NCI-H345 (cell line): ENCODE measurements at places on chromosomes 6 and 20.

GRCh38 chr6:19857139-19857538 lies 20.0 kb downstream of the ID4 start:
- DNase-seq = no peak

DNA sequence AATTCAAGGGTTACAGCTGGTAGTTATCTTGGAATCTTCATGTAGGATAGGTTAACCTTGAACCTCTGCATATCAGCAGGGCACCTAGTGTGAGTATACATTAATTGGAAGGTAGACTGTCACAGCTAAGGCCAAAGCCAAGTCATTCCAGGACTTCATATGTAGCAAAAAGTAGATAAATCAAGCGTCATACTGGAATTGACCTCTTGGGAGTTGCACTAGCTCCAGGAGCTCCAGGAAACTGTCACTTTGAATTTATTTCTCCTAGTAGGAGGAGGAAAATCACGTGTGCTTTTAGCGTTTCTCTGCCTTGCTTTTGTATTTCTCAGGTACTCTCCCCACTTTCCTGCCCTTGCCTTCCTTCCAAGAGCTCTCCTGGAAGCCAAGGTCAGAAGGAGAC lies 30.3 kb downstream of the RIPOR2 start:
- DNase-seq = no peak

- no peak for DNase-seq
Measured at GRCh38 chr6:134352786-134353480, 35.0 kb upstream of the SGK1 start.

DNA sequence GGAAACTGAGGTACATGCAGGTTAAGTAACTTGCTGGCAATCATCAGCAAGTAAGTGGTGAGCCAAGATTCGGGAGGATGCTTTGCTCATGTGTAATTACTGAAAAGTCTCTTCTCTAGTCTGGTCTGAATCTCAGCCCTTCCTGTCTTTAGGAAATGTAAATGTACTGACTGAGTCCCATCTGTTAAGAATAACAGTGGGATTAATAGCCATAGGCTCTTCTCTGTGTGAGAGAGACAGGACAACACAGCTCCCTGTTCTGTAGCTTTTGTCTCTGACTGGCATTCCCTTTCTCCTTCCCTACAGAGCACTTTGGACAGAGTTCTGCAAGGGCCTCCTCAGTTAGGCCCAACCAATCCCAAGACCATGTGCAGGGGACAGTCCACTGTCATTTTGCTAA lies 131.3 kb upstream of the OGFRL1 start:
- no peak for DNase-seq

DNA sequence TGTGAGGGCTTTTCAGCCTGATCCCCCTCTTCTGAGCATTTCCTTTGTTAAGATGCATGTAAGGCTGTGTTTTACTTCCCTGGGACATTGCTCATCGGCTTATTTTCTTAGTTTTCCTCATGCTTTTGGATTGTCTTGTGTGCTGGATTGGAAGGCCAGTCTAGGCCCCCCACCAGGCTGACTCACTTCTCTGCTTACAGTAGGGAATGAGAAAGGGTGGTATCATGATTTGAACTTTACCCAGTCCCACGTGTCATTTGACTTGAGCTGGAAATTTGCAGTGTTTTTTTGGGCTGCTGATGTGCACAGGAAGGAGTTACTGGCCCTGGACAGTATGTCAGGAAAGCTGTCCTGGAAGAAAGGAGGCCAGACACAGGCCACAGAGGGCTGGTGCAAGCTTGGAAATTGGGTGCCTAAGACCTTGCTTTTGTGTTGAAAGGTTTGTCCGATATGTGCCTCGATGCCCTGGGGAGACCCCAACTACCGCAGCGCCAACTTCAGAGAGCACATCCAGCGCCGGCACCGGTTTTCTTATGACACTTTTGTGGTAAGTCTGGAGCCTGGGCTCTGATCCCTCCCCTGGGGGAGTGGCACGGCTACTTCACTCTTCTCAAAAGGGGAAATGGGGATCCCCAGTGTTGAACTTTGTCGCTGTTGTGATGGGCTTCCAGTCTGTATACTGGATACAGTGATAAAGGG lies 12.8 kb downstream of the RNF114 start:
- DNase-seq = no peak

DNA sequence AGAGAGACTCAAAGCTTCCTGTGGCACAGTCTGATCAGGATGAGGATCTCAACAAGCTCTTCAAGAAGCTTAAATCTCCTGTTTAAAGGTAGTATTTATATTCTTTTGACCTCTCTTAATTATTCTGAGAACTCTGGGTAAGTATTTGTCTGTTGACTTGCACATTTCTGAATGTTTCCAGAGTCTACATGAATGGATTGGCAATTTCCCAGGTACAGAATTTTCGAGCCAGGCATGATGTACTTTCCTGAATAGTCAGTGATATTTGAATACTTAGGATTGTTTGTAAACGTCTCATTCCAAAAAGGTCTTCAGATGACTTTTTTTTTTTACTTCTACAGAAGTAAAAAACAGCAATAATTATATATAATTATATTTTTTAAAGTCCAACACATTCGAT lies 293.4 kb downstream of the TBC1D32 start:
- no peak for DNase-seq

DNA sequence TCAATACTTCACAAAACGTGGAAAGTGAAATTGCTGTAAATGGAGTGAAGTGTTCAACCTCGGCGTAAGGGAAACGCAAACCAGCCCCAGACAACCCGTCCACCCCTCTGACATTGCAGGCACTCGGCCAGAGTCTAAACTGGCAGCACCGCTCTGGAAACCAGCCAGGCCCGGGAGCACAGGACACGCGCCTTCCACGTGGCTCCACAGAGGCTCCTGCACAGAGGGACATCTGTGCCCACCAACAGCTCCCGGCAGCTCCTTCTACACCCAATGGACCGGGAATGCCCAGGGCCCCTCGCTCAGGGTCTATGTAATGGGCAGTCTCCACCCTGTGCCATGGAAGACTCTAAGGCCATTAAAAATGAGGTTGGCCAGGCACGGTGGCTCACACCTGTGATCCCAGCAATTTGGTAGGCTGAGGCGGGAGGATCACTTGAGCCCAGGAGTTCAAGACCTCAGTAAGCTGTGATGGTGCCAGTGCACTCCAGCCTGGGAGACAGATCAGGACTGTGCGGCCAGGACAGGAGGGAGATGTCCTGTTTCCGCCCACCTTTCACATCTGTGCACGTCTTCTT lies 3.4 kb upstream of the HELZ2 start:
- DNase-seq = no peak

DNA sequence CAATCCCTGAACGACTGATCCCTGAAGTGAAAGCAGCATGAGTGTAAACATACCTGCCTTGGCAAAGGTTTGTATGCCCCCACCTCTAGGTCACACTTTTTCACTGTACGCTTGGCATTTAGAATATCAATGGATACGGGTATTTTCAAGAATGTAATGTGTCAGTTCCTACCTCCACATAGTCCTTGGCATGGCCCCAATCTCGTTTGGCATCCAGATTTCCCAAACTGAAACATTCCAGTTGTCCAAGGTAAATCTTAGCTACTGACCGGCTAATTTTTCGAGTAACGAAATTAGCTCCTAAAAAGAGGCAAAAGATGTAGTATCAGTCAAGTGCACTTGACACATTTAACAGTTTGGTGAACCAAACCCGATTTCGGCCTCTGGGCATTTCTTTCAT lies 315.5 kb downstream of the GMDS start:
- DNase-seq = no peak

DNA sequence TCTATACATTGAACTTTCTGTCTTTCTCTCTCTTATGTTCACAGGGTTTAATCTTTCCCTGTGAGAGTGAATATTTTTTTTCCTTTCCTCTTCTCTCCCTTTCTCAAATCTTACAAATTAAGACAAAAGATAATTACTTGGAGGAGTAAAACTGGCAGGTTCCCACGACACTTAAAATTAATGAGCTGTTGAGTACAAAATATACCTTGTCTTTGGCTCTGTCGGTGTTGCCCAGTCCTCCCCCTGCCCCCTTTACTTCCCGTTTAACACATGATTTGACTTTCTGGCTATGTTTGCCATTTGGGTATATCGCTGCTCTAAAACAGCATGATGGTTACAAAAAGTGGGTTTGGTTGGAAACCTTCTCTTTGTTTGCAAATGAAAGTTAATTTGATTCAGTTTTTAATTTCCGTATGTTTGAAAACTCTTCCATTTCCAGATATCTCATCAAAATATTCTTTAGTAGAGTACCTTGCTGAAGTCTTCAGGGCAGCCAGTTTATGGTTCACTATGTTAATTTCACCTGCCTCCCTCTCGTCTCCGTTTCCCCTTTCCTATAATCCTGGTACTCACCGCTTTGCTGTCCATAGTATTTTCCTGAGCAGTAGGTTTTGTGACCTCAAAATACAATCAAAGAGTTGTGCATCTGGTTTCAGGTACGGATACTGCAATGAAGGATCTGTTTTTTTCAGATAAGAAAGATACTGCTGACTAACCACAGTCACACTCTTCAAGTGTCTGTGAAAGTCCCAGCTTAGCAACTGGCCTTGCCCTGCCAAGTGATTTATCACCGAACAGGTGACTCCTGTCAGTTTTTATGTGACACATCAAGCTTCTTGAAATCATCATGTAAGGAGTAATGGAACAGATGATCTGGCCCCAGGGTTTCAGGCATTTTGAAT lies 181.2 kb downstream of the DTNBP1 start:
- DNase-seq = no peak

DNA sequence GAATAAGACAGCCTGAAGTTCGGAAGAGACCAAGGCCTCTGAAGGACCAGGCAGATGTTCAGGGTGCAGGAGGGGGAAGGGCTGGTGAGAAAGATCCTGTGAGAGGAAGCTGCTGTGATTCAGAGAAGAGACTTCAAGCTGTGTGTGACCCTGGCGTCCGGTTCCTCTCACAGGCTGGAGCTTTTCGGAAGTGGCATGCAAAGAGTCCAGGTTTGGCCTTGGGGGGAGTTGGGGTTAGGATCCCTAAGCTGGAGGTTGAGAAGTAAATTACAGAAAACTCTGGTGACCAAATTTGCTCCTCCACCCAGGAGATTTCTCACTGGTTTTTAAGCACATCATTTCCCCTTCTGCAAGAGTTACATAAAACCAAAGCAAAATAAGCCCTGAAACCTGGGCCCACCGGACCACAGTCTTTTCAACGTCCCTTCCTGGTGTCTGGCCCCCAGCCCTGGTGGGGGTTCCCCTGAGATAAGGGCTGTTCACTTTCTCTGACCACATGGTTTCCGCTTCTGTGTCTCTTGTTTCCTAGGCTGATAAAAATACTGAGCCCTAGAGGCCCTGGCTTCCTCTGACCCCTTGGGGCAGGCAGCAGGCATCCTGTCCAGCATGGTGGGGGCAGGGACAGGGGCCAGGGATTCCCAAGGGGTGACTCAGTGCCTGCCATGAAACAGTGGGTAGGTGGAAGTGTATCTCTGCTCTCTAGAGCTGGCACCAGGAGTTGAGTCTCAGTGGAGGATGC lies 12.0 kb upstream of the LTA start:
- no peak for DNase-seq

GRCh38 chr6:160972111-160972510 lies 19.5 kb upstream of the MAP3K4 start:
- no peak for DNase-seq

GRCh38 chr6:154619146-154619545 lies 108.7 kb upstream of the CNKSR3 start:
- peak; percentile 52 for DNase-seq

DNA sequence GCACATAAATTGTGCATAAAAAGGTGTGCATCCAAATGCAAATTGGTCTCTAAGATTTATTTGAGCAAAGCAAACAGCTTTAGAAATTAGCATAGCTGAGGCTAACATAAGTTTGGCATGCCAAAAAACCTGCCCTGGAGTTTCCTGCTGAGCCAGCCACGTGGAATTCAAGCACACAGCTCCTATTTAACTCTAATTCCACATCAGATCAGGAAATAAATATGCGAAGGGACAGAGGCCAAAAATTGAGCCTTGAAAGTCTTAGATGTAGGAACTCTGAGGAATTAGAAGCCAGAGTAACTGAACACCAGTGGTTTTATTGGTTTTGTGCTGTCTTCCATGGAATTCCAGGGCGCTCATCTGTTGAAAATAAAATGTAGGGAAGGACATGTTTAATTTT lies 19.6 kb downstream of the SOBP start:
- no peak for DNase-seq

GRCh38 chr6:170035901-170036304 lies 255.0 kb downstream of the DLL1 start:
- DNase-seq = no peak

DNA sequence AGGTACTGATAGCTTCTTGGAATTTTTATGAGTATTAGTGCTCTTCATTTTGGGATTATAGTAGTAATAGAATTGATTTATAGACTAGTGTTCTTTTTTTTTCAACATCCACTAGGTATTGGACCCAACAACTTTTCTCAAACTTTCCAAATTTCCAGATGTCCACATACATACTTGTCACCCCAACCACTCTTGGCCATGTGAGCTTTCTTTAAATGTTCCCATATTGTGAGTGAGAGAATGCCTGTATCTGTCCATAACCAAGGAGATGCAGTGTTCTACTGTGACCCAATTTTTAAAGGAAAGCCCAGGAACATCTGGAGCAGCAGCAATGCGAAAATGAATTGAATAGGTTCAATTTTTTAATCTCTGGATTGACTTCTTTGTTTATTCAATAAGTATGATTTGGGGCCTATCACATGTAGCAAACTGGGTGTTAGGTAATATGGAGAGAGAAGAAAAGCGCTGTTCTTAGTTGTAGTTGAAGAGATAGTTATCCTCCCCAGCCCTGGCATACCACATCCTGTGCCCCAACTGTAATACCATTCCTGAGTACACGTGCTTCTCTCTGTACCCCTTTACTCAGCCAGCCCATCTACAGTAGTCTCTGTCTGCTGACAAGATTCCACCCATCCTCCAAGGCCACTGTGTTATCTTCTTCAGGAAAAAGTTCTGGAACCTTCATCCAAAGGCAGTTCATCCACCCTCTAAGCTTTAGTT lies 116.8 kb upstream of the SUPT3H start:
- no peak for DNase-seq

GRCh38 chr6:42796171-42796570 lies 14.3 kb downstream of the BICRAL start:
- no peak for DNase-seq

DNA sequence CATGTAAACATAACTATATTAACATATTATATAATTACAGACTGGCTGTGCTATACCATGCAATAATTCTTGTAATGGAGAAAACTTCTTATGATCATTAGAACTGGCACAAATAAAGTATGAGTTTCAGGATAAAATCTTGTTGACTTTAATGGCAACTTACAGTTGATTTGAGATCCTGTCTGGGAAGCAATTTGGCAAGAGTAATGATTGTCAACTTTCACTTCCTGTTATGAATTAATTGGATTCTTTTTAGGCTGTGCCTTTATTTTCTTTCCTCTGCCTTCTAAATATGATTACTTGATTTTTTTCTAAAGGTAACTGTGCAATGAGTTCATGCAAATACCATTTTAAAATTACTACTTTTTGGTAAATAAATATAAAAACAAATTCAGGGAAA lies 158.1 kb upstream of the B3GAT2 start:
- no peak for DNase-seq

- no peak for DNase-seq
Measured at GRCh38 chr6:7207720-7208119, 100.0 kb downstream of the RREB1 start.

DNA sequence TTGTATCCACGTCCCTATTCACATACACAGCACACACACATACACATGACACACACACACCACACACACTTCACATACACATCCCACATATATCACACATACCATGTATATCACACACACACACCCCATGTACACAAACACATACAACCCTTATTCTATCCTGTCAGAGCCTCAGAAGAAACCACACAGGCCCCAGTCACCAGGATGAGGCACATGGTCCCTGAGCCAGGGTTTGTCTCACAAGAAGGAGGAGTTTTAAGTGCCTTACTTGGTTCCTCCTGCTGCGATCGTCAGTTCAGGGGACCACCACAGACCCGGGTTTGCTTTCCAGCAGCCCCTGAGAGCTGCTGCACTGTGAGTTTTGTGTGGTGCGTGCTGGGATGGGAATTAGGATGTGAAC lies 23.6 kb downstream of the BFSP1 start:
- DNase-seq = no peak
